ENCODE measurements at places on chromosomes 3 and 15. TPM values are rescaled to one million over a fixed set of nuclear protein-coding genes. Genes with fewer than 3 reads are reported as not detected.

The ECE2 gene
- total RNA-seq: 0.15 TPM

The LRTM1 gene
- not detected for total RNA-seq

The SPRED1 gene
- total RNA-seq: 27.7 TPM

The GPR149 gene
- not detected for total RNA-seq

The CASR gene
- total RNA-seq: not detected

The UBA7 gene
- 24.4 TPM for total RNA-seq

The SNX22 gene
- 51.5 TPM for total RNA-seq

The WNT5A gene
- 55.8 TPM for total RNA-seq

The CD200 gene
- total RNA-seq: not detected

The GREM1 gene
- total RNA-seq: not detected

The GHSR gene
- not detected for total RNA-seq

The SMAD6 gene
- 1.8 TPM for total RNA-seq

The SRP14 gene
- 427 TPM for total RNA-seq

The XIRP1 gene
- not detected for total RNA-seq

The LMAN1L gene
- total RNA-seq: 4.3 TPM

The CAMKV gene
- 7.8 TPM for total RNA-seq

The CCR8 gene
- total RNA-seq: not detected

The HCN4 gene
- not detected for total RNA-seq

The CALML4 gene
- total RNA-seq: 7.0 TPM

The GP9 gene
- total RNA-seq: not detected

The PCLAF gene
- total RNA-seq: 24.7 TPM

The FOXL2 gene
- total RNA-seq: not detected

The SI gene
- total RNA-seq: not detected

The PLCH1 gene
- total RNA-seq: 0.34 TPM

The CTXN2 gene
- total RNA-seq: not detected

The BCHE gene
- 0.11 TPM for total RNA-seq

The CDCP1 gene
- total RNA-seq: not detected

The OR5K4 gene
- total RNA-seq: not detected

The GOLGA8O gene
- total RNA-seq: not detected

The GPR171 gene
- total RNA-seq: not detected

Data from Karpas-422 (cell line).